ENCODE measurements at places on chromosomes 4 and X.

- DNase-seq, result no peak
Observed at GRCh38 chr4:13233755-13234154, 250.4 kb downstream of the RAB28 start.

- DNase-seq, result no peak
Observed at GRCh38 chr4:67286724-67287123, 258.6 kb downstream of the CENPC start.

- no peak for DNase-seq
Observed at GRCh38 chrX:378443-378842, 8.3 kb downstream of the PPP2R3B start.

DNA sequence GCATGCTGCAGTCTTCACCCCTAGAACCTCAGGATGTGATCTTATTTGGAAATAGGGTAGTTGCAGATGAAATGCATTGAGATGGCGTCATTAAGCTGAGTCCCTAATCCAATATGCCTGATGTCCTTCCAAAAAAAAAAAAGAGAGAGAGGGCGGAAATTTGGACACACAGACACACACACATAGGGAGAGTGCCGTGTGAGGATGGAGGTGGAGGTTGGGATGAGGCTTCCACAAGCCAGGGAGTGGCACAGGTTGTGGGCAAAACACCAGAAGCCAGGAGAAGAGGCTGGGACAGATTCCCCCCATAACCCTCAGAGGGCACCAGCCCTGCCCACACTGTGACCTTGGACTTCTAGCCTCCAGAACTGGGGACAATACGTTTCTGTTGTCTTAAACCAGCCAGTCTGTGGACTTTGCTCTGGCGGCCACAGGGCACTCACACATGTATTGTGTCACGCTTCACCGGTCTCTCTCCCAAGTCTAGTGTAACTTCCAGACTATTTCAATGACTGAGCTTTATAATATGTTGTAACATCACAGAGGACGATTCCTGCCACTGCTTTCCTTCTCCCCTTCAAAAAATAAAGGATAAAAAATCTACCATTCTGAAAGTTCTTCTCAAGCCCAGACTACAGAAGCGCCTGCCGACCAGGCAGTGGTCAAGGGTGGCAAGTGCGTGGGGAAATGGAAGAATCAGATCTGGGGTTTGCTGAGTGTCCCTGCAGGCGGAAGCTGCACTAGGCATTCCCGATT lies 35.8 kb upstream of the MAN2B2 start:
- no peak for DNase-seq

DNA sequence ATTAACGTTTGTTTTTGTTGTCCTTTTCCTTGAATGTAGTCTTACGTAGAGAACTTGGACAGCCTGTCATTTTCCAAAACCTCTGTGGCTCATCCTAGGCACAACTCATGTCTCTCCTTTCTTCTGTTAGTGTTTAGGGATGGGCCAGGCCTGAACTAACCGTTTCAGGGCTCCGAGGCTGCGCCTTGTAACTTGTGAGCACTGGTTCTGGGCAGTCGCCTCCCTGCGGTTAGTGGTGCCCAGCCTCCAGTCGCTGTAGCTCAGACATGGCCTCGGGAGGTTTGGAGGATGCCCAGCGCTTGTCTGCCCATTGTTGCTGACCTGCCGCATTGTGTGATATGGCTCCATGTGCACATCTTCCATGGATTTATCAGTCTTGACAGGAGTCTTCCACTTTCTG lies 32.8 kb downstream of the TMEM131L start:
- DNase-seq, result no peak

- DNase-seq, result no peak
Observed at GRCh38 chr4:181959121-181959520, 284.1 kb upstream of the TENM3 start.

DNA sequence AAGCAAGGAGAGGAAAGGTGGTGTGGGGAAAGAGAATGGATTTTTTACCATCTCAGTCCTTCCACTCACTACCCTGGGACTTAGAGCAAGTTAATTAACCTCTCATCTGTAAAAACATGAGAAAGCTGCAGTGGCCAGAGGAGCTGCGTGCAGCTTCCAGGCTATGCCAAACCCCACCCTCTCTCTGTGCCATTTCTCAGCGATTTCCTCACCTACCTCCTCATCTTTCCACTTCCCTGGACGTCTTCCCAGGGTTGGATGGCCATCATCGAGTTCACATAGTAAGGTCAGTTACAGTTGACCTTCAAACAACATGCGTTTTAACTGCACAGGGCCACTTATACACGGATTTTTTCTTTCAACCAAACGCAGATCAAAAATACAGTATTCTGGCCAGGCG lies 64.3 kb downstream of the SMIM20 start:
- no peak for DNase-seq

Data from NCI-H2029 treated with DMSO at 0.1 percent for 48 hours (cell line).